ENCODE measurements at places on chromosomes 3 and 15. TPM values are rescaled to one million over a fixed set of nuclear protein-coding genes. Genes with fewer than 3 reads are reported as not detected.

Gene CTDSPL2
- total RNA-seq = 43.9 TPM

DNA sequence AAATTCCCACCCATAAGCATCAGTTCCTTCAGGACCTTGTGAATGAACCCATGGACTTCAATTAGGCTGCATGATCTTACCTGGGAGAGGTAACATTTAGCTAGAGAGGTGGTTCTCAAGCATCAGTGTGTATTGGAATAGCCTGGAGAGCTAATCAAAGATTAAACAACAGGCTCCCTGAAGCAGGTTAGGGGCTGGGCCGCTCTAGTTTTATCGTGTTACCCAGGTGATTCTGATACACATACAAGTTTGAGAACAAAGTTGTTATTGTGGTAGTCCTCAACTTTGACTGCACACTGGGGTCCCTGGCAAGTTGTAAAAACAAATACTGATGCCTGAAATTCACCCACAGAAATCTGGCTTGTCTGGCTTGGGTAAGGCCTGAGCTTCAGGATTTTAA lies 31.2 kb downstream of the MYH15 start:
- no peak for DNase-seq

- DNase-seq = no peak
Observed at GRCh38 chr3:12624056-12624455, 39.9 kb downstream of the RAF1 start.

Gene TMF1
- 45.6 TPM for total RNA-seq

GRCh38 chr3:153967260-153967659 lies 153.9 kb upstream of the ARHGEF26 start:
- no peak for DNase-seq

GRCh38 chr3:48247401-48247811 lies 6.5 kb downstream of the ZNF589 start:
- no peak for DNase-seq

Gene TRPM1
- not detected for total RNA-seq

GRCh38 chr3:131730581-131730980 lies 227.8 kb upstream of the MRPL3 start:
- no peak for DNase-seq

- no peak for DNase-seq
Observed at GRCh38 chr15:80452166-80452565, 48.0 kb downstream of the ARNT2 start.

Gene GRK7
- total RNA-seq = not detected

Gene ZMYND10
- 0.68 TPM for total RNA-seq

All from aorta (tissue), 5 donors.